Smooth muscle cell of the brain vasculature (primary cell): ENCODE measurements at places on chromosomes 4 and X.

- no peak for DNase-seq
These were observed 50.5 kb downstream of the F9 start for GRCh38 chrX:139581068-139581467.

GRCh38 chrX:46383006-46383405 is 162.2 kb downstream of the ZNF674 start:
- DNase-seq, result no peak

DNA sequence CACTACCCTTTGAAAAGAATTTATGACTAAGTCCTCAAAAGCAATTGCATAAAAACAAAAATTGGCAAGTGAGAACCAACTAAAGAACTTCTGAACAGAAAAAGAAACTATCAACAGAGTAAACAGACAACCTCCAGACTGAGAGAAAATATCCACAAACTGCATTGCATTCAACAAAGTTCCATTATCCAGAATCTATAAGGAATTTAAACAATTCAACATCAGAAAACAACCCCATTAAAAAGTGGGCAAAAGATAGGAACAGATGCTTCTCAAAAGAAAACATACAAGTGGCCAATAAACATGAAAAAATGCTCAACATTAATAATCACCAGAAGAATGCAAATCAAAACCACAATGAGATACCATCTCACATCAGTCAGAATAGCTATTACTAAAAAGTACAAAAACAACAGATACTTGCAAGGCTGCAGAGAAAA is 130.2 kb downstream of the GASK1B start:
- DNase-seq, result no peak

- no peak for DNase-seq
These were observed 5.7 kb upstream of the SLC25A4 start for GRCh38 chr4:185137233-185137925.

DNA sequence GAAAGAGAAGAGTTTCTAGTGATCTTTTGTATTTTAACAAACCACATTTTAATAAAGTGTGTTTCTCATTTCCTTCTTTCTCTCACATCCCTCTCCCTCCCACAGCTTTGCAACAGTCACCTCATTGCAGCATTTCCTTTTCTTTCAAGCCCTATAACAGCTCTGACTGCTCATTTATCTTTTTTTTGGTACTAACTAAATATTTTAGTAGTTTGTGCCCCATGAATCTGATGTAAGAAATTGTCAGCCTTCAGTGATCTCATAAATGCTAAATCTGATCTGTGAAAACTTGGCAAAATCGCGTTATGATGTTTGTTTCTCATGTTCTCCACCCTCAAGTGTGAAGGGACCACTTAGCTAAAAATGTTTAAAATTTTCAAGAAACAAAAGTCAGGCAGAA is 258.5 kb upstream of the SLIT2 start:
- no peak for DNase-seq

DNA sequence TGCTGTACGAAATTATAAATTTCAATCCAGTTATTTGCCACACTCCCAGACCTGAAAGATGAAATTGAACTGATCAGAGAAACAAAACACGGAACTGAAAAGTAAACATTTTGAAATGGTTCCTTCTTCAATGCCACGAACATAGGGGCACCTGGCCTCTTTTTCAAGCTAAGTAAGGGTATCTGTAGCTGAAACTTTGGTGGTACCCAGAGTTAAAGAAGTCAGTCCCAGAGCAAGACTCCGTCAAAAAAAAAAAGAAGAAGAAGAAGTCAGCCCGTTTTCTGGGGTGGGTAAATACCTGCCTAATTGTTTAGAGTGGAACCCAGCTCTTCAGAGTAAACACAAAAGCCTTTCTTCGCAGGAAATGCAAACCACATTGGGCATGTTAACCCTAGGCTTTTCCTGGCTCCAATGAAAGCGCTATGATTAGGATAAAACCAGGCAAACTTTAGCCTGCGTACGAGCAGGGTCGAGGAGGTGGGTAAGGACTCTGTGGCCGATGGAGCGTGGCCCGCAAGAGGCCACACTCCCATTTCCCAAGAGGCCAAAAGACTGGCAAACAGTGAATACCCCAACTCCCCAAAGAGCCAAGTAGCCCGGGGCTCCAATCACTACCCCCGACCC is 1.3 kb downstream of the ANTXR2 start:
- no peak for DNase-seq

- DNase-seq, result no peak
These were observed 342.7 kb upstream of the PABPC4L start for GRCh38 chr4:134544303-134544770.

DNA sequence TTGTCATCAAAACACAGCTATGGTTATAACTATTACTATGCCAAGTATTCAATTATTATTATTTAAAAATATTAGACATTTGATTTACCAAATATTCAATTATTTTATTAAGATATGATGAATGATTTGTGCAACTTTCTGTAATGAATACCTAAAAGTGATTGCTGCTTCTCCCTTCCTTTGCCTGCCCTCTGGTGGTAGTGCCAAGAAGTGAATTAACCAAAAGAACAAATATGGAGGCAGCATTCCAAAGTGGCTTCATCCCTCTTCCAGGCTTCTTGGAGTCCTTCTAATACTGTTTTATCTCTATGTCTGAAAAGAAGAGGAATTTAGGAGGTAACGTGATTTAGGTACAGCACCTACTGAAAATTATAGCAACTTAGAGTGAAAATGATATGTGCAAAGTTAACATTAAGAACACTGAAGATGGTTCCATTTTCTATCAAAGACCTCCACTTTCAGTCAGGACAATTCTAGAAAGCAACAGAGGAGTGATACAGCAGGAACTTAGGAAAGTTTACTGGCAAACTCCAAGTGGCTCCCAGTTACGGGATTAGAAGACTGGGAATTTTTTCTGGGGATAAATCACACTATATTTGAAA is 43.0 kb downstream of the ENPEP start:
- DNase-seq, result no peak

GRCh38 chr4:72552447-72552846 is 16.6 kb downstream of the ADAMTS3 start:
- DNase-seq, result no peak

DNA sequence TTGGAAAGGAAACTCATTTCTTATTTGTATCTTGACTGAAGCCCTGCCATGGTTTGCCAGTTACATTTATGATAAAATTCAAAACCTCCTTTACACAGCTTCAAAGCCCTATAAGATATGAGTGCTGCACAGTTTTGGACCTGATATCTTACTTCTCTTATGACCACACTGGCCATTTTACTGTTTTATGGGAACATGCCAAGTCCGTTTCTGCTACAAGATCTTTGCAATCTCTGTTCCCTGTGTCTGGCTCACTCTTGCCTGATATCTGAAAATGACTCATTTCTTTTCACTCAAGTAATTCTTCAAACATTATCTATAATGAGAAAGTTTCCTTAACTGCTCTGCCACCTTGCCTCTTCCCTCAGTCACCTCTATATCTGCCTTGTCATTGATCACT is 247.3 kb downstream of the SPOCK3 start:
- DNase-seq, result no peak

GRCh38 chrX:13420545-13421183 is 100.8 kb upstream of the ATXN3L start:
- DNase-seq, result no peak
